ENCODE measurements at places on chromosomes 6 and 20.

- DNase-seq: no peak
Measured at GRCh38 chr20:17543531-17544131, 12.5 kb upstream of the BFSP1 start.

DNA sequence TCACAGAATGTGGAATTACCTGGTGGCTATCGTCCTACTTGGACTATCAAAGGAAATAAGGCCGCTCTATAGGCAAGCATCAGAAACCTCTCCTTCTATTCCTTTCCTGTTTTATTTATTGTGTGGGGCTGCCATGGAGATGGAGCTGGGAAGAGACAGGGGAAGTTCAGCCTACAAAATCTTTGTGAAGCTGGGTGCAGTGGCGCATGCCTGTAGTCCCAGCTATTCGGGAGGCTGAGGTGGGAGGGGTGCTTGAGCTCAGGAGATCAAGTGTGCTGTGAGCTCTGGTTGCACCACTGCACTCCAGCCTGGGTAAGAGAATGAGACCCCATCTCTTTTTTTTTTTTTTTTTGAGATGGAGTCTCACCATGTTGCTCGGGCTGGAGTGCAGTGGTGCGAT is 60.3 kb downstream of the KCNB1 start:
- DNase-seq: no peak

GRCh38 chr6:15602154-15602553 is 60.7 kb downstream of the DTNBP1 start:
- DNase-seq: no peak

- DNase-seq: no peak
Measured at GRCh38 chr6:109762769-109763441, 71.8 kb downstream of the FIG4 start.
